ENCODE measurements at places on chromosomes 6 and 20. TPM values are rescaled to one million over a fixed set of nuclear protein-coding genes. Genes with fewer than 3 reads are reported as not detected.

C6orf15 gene
- total RNA-seq: not detected

TXLNB gene
- 1.9 TPM for total RNA-seq

GSTA3 gene
- total RNA-seq: not detected

KCNK5 gene
- total RNA-seq: not detected

ADGRF5 gene
- not detected for total RNA-seq

PSORS1C1 gene
- total RNA-seq: 0.49 TPM

CYP24A1 gene
- not detected for total RNA-seq

PLTP gene
- 2.3 TPM for total RNA-seq

OOEP gene
- 0.22 TPM for total RNA-seq

OPRL1 gene
- total RNA-seq: 1.4 TPM

SOD2 gene
- total RNA-seq: 91.0 TPM

TP53TG5 gene
- total RNA-seq: not detected

STMND1 gene
- total RNA-seq: not detected

LRRN4 gene
- total RNA-seq: not detected

TBXT gene
- 0.10 TPM for total RNA-seq
